ENCODE measurements at places on chromosomes 6 and 20. TPM values are rescaled to one million over a fixed set of nuclear protein-coding genes. Genes with fewer than 3 reads are reported as not detected.

Gene DNAH8
- not detected for total RNA-seq

Gene KHDC1
- 1.8 TPM for total RNA-seq

Gene FBXO5
- total RNA-seq, result 2.4 TPM

Gene SEC63
- 129 TPM for total RNA-seq

Gene TFAP2C
- 1.6 TPM for total RNA-seq

Gene GCNT2
- 2.6 TPM for total RNA-seq

Gene B3GALT4
- 2.1 TPM for total RNA-seq

Gene PGBD1
- total RNA-seq, result 1.5 TPM

Gene BPIFB2
- total RNA-seq, result not detected

Gene GATA5
- total RNA-seq, result not detected

- no peak for DNase-seq
- no peaks in the 10 kb centered on the region for H3K36me3 ChIP-seq
- no peak overlapping the region for H3K27ac ChIP-seq
- H3K4me1 ChIP-seq, result no peaks in the 10 kb centered on the region
- no peak overlapping the region for H3K4me3 ChIP-seq
These were observed 2.9 kb upstream of the TDRD6 start for GRCh38 chr6:46684771-46685170.

GRCh38 chr20:50101281-50101680 lies 11.7 kb downstream of the UBE2V1 start:
- no peaks in the 10 kb centered on the region for H3K27me3 ChIP-seq
- no peak for DNase-seq
- no peak overlapping the region for H3K4me3 ChIP-seq
- H3K36me3 ChIP-seq, result no peaks in the 10 kb centered on the region

GRCh38 chr6:139457476-139457875 lies 83.0 kb upstream of the CITED2 start:
- no peaks in the 10 kb centered on the region for H3K4me1 ChIP-seq
- DNase-seq, result no peak
- H3K4me3 ChIP-seq, result no peak overlapping the region
- H3K27me3 ChIP-seq, result no peaks in the 10 kb centered on the region
- no peaks in the 10 kb centered on the region for H3K36me3 ChIP-seq
- no peak overlapping the region for H3K27ac ChIP-seq

- no peaks in the 10 kb centered on the region for H3K27me3 ChIP-seq
- H3K4me1 ChIP-seq, result no peaks in the 10 kb centered on the region
- no peak overlapping the region for H3K4me3 ChIP-seq
- H3K27ac ChIP-seq, result no peak overlapping the region
These were observed 292.1 kb downstream of the KHDC1L start for GRCh38 chr6:72933233-72933632.

GRCh38 chr20:6576726-6577125 lies 190.8 kb upstream of the BMP2 start:
- no peak for DNase-seq
- no peaks in the 10 kb centered on the region for H3K4me1 ChIP-seq
- H3K36me3 ChIP-seq, result no peaks in the 10 kb centered on the region
- H3K27ac ChIP-seq, result no peak overlapping the region

- H3K4me3 ChIP-seq, result no peak overlapping the region
- no peaks in the 10 kb centered on the region for H3K36me3 ChIP-seq
- no peaks in the 10 kb centered on the region for H3K4me1 ChIP-seq
- no peak for DNase-seq
These were observed 177.5 kb downstream of the CDC5L start for GRCh38 chr6:44564906-44565524.

- no peak overlapping the region for H3K4me3 ChIP-seq
- no peak overlapping the region for H3K27ac ChIP-seq
- DNase-seq, result no peak
- no peaks in the 10 kb centered on the region for H3K27me3 ChIP-seq
- no peaks in the 10 kb centered on the region for H3K4me1 ChIP-seq
These were observed 73.5 kb downstream of the EFHC1 start for GRCh38 chr6:52493669-52494068.

- no peak for DNase-seq
- H3K4me1 ChIP-seq, result no peaks in the 10 kb centered on the region
- no peak overlapping the region for H3K4me3 ChIP-seq
- H3K36me3 ChIP-seq, result no peaks in the 10 kb centered on the region
These were observed 72.0 kb downstream of the REV3L start for GRCh38 chr6:111411046-111411445.

- no peaks in the 10 kb centered on the region for H3K36me3 ChIP-seq
These were observed 39.4 kb upstream of the MYB start for GRCh38 chr6:135141728-135142127.

DNA sequence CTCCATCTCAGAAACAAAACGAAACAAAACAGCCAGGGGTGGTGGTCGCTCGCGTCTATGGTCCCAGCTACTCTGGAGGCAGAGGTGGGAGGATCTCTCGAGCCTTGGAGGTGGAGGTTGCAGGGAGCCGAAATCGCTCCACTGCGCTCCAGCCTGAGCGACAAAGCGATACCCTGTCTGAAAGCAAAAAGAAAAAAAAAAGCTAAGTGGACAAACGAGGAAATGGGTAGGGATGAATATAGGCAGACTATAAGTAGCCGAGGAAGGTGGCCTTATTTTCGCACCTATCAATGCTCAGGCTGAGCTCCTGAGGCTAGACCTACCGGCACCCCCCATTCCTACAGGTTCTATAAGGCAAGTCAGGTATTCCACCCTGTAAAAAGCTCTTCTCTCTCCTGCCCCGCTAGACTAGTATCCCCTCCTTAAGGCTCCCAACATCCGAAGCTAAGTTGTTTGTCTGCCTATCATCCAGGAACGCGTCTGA lies 650 bp upstream of the CASP8AP2 start:
- H3K4me1 ChIP-seq, result no peaks in the 10 kb centered on the region
- peak overlapping the region; percentile 42 for H3K4me3 ChIP-seq
- H3K27ac ChIP-seq, result peak overlapping the region; percentile 35
- no peaks in the 10 kb centered on the region for H3K27me3 ChIP-seq
- no peak for DNase-seq

DNA sequence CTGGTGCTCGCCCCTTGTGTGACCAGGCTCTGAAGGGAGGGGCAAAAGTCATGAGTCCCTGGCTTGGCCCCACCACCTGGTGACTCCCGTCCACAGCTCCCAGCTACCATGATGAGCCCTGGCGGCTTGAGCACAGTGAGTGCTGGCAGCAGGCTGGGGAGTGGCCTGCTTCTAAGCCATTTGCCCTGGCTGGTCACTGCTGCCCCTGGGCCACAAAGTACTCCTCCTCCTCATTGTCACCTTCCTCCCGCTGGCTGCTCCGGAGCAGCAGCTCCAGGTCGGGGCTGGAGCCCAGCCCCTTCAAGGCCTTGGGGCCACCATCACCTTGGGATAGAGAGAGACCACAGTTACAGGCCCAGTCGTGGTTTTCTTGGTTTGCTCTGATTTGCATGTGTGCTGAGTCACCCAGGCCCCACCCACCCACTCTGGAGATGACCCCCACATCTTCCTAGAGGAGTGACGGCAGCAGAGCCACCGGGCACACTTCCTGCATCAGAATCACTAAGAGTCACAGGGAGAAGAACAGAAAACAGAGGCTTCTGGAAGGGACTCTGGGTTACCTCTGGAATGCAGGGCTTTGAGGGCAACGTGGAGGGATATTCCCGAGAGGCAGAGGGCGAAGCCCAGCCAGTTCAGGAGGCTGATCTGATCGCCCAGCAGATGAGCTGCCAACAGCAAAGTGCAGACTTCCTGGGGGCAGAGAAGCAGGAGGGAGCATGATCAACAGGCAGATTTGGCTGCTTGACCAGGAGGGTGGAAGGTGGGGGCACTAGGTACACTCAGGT lies 42.1 kb upstream of the CDH22 start:
- H3K4me3 ChIP-seq, result no peak overlapping the region
- no peaks in the 10 kb centered on the region for H3K27me3 ChIP-seq
- H3K27ac ChIP-seq, result no peak overlapping the region
- no peaks in the 10 kb centered on the region for H3K4me1 ChIP-seq

DNA sequence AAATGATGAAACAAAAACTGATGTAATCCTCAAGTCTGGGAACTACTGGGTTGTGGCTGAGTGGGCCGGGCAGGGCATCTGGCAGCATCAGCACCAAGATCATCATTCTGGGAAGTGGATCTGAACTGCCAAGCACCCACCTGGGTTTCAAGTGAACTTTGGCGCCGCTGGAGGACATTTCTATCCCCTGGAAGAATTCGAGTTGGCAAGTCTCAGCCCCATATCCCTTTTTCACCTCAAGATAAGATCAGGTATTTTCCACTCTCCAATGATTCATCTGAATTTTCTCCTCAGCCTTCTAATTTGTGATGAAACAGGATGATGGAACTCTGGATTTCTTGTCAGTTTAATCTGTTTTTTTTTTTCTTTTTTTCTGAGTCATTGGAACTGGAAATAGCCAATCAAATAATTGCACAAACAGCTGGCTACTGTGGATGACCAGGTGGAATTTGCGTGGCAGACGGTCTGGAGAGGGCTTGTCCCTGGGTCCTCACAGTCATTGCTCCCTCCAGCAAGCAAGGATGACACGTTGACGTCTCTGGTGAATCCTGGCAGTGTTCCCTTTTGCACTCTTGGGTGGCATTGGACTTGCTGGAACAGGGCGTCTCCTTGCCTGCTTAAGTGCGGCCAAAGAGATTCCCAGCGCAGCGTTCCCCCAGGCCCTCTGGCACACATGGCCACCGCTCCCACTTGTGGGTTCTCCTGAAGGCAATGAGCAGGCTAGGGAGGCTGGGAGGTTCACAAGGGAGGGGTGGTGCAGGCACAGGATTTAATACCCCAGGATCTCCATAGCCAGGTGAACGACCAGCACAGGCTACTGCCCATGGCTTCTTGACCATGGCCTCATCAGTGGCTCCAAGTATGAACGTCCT lies 80.4 kb downstream of the DHX35 start:
- no peak overlapping the region for H3K27ac ChIP-seq
- no peak for DNase-seq
- H3K4me3 ChIP-seq, result no peak overlapping the region
- H3K36me3 ChIP-seq, result peaks cover 4% of the 10 kb centered on the region

GRCh38 chr6:421211-421610 lies 29.7 kb downstream of the IRF4 start:
- no peaks in the 10 kb centered on the region for H3K36me3 ChIP-seq
- H3K4me1 ChIP-seq, result peaks cover 2% of the 10 kb centered on the region
- H3K27ac ChIP-seq, result no peak overlapping the region
- no peak overlapping the region for H3K4me3 ChIP-seq
- no peak for DNase-seq
- no peaks in the 10 kb centered on the region for H3K27me3 ChIP-seq

DNA sequence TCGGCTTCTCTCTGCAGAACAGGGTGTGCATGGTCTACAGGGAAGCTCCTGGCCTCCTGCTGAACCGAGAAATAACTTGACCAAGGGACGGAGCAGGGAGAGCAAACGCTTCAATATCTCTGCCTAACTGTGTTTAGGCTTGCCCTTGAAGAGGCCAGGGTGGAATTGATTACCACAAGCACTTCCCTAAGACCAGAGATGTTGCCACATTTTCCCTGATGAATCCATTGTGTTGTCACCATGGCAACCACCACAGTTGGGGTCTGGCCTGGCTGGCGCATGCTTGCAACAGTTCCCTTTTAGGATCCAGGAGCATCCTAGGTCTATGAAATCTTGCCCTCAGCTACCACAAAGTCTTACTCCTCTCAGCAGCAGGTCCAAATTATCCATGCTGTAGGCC lies 213.5 kb upstream of the SULF2 start:
- no peak overlapping the region for H3K27ac ChIP-seq
- H3K4me1 ChIP-seq, result no peaks in the 10 kb centered on the region
- no peak overlapping the region for H3K4me3 ChIP-seq
- DNase-seq, result no peak

- H3K27me3 ChIP-seq, result no peaks in the 10 kb centered on the region
- no peaks in the 10 kb centered on the region for H3K4me1 ChIP-seq
- DNase-seq, result no peak
- H3K4me3 ChIP-seq, result no peak overlapping the region
These were observed 76.0 kb upstream of the ADGRB3 start for GRCh38 chr6:68559070-68559469.

DNA sequence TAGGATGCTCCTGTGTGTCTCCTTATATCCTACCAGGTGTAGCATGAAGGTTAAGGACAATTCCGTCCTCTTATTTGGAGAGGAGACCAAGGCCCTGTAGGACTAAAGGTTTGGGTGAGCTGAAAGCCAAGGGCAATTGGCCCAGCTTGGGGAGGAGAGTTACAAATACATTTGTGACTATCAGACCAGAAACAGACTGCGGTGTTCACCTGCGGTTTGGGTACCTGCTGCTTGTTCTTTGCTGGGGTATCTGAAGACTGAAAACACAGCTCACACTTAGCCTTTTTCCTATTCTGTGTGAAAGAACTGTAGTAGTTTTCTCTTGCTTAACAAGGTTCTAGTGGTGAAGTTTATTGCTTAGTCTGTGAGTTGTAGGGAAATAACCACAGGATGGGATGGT lies 55.0 kb downstream of the ESR1 start:
- H3K27me3 ChIP-seq, result no peaks in the 10 kb centered on the region
- H3K4me1 ChIP-seq, result no peaks in the 10 kb centered on the region
- no peak overlapping the region for H3K4me3 ChIP-seq
- H3K27ac ChIP-seq, result no peak overlapping the region
- no peak for DNase-seq
- H3K36me3 ChIP-seq, result no peaks in the 10 kb centered on the region

GRCh38 chr20:19937651-19938420 lies 79.3 kb upstream of the NAA20 start:
- H3K27me3 ChIP-seq, result no peaks in the 10 kb centered on the region
- no peak overlapping the region for H3K4me3 ChIP-seq
- no peaks in the 10 kb centered on the region for H3K36me3 ChIP-seq
- H3K27ac ChIP-seq, result no peak overlapping the region

GRCh38 chr6:11490996-11491395 lies 46.6 kb upstream of the TMEM170B start:
- DNase-seq, result no peak
- H3K4me3 ChIP-seq, result no peak overlapping the region
- no peaks in the 10 kb centered on the region for H3K36me3 ChIP-seq
- H3K27ac ChIP-seq, result no peak overlapping the region
- H3K4me1 ChIP-seq, result no peaks in the 10 kb centered on the region
- H3K27me3 ChIP-seq, result no peaks in the 10 kb centered on the region

- no peak overlapping the region for H3K4me3 ChIP-seq
- H3K4me1 ChIP-seq, result peaks cover 5% of the 10 kb centered on the region
- no peak overlapping the region for H3K27ac ChIP-seq
- DNase-seq, result no peak
- H3K27me3 ChIP-seq, result no peaks in the 10 kb centered on the region
- H3K36me3 ChIP-seq, result no peaks in the 10 kb centered on the region
These were observed 64.5 kb upstream of the TNFAIP3 start for GRCh38 chr6:137802408-137803182.

DNA sequence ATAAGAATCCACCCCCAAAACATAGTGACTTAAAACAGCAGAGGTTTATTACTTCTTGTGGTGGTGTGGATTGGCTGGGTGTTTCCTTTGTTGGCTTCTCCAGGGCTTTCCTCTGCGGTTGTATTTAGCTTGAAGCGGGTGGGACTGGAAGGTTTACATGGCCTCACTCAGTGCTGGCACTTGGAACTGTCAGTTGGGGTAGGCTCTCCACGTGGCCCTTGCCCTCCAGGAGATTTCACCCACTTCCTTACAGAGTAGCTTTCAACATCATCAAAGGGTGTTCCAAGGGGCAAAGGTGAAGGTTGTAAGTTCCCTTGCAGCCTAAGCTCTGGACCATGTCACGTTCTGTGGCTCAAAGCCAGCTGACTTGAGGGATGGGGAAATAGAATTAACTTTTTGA lies 32.5 kb upstream of the NKX2-2 start:
- no peaks in the 10 kb centered on the region for H3K27me3 ChIP-seq
- H3K4me3 ChIP-seq, result no peak overlapping the region
- H3K4me1 ChIP-seq, result no peaks in the 10 kb centered on the region
- no peaks in the 10 kb centered on the region for H3K36me3 ChIP-seq
